RWPE1 (cell line): ENCODE measurements at places on chromosomes 2 and 18.
A peak's percentile ranks its signal among the peaks of the same experiment; 100 is the strongest.

DNA sequence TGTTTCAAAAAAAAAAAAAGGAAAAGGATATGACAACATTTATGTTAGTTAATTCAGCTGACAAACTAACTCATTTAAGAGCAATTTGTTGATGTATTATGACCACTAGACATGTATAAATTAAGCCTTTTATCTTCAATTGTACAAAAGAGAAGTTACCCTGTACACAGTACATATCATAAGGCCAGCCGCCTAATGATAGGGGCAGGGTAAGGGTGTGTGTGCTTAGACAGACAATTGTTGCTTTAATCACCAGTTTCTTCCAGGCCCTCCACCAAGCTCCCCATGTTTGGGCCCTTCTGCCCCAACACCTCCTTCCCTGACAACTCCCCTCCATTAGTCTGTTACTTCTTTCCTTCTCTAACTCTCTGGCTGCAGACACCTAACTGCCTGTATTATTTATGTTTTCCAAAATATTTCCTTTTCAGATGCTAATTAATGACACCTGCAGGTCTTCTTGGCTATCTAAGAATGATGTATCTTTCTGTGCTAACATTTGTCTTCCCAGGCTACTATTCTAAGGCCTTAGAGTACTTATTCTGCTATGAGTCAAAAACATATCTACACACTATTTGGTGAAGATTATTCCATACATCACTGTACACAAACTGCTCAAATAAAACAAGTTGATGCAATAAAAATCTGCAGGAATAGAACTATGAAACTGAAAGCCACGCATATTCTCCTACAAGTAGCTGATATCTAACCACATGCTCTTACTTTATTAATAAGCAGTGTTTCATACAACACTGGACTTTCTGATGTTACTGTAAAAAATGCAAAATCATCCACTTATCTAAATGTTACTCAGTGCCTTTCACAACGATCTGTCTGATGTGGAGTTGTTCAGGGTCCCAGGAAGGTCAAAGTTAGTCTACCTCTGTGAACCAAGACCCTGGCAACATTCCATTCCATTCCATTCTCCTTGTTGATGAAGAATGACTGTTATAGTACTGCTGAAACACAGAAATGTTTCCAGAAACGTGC is 26.4 kb downstream of the TMEM131 start:
- no peak for DNase-seq

GRCh38 chr18:24539866-24540617 is 79.6 kb downstream of the HRH4 start:
- DNase-seq = no peak

DNA sequence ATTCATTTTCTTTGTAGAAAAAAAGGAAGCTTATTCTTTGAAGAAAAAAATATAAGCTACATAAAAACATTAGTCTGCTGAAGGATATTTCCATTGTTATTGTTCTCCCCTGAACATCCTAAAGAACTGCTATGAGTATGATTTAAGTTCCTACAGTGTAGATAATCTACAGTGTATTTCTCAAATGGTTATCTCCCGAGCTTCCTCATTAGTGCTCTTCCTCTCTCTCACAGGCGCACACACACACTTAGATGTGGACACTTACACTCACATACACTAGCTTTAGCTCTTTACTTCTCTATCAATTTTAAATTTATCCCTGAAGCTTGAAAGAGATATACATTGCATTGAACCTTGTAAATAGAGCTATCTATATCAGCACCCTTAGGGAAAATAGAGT is 681.0 kb downstream of the KCNJ3 start:
- DNase-seq = no peak

DNA sequence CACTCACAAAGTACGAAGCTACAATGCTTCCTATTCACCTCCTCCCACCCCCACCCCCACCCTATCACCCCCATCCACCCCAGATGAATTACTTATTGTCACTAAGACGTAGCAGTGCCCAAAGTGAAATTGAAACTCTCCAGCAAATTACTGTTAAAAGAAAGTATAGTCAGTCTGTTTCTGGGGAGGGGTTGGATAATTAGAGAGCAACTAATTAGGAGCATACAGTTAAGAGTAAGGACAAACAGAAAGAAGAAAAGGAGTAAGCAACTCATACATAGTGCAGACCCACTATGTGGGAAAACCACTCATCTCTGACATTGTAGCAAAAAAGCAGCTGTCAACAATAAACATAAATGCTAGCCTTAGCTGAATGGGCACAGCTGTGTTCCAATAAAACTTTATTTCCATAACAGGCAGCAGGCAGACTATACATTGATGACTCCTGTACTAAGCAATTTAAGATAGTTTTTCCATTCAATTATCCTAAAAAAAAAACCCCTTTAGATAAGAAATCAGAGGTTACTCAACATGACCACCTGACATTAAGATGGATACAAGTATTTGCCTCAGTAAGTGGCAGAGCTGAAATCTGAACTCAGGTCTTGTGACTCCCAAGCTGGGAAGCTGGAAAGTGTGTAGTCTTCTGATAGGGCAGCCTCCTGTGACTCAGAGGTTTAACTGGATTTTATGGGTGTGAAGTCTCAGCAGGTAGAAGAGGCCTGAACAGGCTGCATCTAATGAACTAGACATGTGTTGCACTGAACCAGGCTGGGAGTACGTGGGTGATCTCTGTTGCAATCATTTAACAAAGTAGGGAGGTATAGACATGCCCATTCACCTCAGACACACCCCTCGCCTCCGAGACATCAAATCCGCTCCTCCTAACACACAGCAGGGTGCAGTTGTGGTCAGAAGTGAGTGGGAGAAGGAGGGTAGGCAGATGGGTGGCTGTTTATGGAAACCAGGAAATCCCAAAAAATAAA is 171.8 kb upstream of the KLF7 start:
- peak; percentile 93 for DNase-seq

GRCh38 chr2:9391961-9392720 is 31.2 kb downstream of the ITGB1BP1 start:
- DNase-seq = no peak

DNA sequence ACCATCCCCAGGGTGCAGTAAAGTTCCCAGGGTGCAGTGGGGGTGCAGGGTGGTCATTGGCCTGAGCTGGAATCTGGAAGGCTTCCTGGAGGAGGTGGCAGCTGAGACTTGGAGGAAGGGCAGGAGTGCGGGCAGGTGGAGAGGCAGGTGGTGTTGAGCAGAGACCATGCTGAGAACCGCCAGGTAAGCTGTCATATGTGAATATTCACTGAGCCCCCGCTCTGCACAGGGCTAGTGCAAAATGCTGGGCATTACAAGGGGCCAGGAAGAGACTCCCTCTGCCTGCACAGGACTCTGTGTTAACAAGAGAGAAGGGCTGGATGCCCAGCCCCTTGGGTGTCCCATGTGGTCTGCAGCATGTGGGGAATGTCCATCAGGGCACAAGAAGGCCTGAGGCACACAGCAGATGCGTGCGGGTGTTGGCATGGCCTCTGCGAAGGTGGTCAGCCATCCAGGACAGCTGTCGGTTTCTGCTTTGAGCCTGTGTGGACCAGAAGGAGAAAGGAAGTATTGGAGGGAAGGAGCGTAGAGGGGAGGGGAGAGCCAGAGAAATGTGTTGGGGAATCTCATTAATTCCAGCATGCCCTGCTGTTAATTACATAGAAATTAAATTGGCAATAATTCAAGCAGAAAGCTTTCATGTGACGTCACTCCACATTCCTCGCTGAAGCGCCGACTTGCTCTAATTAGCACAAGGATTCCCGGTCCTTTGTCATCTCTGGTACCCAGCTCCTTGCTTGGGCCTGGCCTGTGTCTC is 62.8 kb upstream of the OTOS start:
- no peak for DNase-seq

DNA sequence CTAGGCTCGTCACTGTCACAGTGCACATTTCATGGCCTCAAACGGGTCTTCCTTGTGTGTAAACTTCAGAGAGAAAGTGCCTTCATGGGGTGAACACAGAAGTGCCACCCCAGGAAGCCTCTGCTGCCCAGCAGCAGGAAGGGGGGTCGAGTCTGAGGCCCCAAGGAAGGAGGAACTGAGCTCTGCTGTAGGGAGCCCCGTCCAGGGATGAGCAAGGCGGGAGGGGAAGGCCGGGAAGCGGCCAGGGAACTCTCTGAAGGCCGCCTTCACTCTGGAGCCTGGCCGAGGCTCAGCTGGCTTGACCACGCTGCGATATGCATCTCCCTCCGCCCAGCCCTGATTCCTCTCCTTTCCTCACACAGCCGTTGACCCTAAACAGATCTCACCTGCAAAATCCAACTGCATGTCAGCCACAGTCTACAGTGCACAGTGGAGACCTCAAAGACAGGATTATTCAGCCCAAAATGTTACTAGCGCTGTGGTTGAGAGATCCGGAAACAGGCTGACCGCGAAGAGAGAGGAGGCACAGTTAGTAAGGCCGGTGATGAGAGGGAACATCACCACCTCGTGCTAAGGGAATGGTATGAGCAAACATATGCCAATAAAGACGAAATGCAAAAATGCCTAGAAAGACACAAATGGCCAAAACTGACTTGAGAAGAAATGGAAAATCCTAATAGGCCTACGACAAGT is 34.2 kb upstream of the CTDP1 start:
- DNase-seq = no peak

GRCh38 chr2:241804326-241805229 is 4.4 kb upstream of the NEU4 start:
- DNase-seq = no peak

- DNase-seq = peak; percentile 41
Measured at GRCh38 chr18:80249217-80250093, 2.1 kb upstream of the PARD6G start.

DNA sequence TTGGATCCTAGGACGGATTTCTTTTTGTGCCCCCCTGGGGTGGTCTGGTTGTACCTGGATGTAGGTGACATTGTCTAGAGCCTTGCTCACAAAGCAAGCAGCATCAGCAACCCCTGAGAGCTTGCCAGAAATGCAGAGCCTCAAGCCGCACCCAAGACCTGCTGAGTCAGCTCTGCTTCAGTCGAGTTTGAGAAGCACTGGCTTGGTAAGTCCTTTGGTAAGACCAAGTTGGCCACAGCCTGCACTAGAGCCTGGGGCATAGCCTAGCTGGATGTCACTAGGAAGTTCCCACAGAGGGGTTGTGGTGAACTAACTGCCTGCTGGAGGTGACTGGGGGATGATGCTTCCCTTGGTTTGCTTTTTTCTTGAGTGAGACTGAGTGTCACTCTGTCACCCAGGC is 6.2 kb downstream of the ABCG5 start:
- no peak for DNase-seq

- DNase-seq = no peak
Measured at GRCh38 chr2:19837235-19837766, 64.5 kb downstream of the TTC32 start.
